Renal pelvis (tissue), 12 donors: ENCODE measurements at places on chromosomes 4 and X. TPM values are rescaled to one million over a fixed set of nuclear protein-coding genes. Genes with fewer than 3 reads are reported as not detected.
A peak's percentile ranks its signal among the peaks of the same experiment; 100 is the strongest.

DNA sequence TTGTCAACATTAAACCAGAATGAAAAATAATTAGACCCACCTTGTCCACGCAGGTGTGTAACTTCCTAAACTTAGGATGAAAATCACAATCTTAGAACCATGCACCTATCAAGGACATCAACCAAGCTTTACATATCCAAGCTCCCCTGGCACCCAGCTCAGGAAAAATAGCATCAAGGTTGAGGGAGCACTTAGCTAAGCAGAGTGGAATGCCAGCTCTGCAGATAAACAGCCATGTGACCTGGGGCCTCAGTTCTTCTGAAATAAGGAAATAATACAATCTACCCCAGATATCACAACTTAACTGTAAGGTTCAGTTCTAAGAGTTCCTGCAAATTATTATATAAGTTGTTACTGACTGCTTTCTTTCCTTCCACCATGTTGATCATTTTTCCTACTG, 64.7 kb downstream of the DHX15 start:
- DNase-seq: no peak

DNA sequence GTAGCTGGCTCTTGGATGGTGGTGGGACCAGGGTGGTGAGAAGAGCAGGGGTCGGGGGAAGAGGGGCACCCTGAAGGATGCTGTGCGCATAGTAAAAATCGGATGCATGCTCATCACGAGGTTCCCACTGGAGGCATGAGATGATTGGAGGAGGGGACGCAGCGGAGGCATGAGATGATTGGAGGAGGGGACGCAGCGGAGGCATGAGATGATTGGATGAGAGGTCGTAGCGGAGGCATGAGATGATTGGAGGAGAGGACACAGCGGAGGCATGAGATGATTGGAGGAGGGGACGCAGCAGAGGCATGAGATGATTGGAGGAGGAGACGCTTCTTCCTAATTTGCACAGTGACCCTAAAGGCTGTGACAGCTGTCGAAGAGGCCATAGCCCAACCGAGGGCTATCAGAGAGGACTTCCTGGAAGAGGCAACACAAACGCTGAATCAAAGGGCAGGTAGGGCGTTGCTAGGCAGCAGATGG, 106.7 kb downstream of the ADRA2C start:
- DNase-seq: no peak

DNA sequence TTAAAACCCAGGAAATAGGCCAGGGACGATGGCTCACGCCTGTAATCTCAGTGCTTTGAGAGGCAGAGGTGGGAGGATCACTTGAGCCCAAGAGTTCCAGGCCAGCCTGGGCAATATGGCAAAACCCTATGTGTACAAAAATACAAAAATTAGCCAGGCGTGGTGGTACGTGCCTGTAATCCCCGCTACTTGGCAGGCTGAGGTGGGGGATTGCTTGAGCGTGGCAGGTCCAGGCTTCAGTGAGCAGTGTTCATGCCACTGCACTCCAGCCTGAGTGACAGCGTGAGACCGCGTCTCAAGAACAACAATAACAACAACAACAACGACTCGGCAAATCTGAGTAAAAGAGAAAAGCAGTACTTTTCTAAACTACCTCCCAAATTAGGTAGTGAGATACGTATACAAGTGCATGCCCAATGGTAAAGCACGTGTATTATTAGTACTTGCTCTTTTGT, 13.0 kb upstream of the NDUFC1 start:
- DNase-seq: no peak

The GUCY1B1 gene
- 64.4 TPM for polyA plus RNA-seq

DNA sequence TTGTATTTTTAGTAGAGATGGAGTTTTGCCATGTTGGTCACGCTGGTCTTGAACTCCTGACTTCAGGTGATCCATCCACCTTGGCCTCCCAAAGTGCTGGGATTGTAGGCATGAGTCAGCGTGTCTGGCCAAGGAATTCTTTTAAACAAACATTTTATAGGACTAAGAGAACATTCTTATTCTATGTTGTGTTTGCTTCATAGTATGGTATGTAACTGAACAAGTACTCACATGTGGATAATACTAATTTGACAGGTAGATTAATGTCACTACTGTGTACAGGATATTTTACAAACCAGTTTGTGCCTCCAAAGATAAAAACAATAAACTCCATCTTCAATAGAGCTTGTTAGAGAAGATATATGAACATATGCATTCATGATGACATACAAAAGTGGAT, 1353.4 kb downstream of the PCDH7 start:
- no peak for DNase-seq

The TMA16 gene
- 30.2 TPM for polyA plus RNA-seq

DNA sequence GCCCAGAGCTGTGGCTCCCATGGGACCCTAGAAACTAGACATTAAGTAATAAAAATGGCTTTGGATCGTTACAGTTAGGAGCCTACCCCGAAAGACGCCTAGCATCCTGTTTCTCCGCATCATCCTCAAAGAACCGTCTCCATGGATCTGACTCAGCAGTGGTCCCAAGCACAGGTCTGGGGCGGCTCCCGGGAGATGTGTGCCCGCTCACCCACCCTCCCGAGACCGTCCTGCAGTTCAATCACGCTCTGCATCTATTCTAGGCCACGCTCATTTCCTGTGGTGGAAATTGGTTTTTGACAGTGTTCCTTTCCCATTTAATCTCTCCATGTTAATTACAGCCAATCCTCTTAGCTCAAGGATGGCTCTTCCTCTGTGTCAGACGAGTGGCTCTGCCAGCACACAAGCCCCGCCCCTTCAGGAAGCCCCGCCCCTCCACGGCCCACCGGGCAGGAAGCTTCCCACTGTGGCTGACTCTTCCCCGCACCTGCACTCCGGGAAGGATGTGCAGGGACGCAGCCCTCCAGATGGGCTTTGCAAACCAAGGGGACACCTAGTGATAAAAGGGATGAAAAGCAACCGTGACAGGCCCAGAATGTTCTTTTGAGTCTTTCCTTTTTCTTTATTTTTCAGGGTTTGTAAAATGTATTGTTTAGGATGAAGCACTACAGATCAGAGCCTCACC, 34.5 kb upstream of the HELT start:
- peak; percentile 61 for DNase-seq

The NEUROG2 gene
- polyA plus RNA-seq: not detected

The TCEAL5 gene
- 12.6 TPM for polyA plus RNA-seq

The MAGEA8 gene
- 0.19 TPM for polyA plus RNA-seq

- DNase-seq: no peak
Observed at GRCh38 chrX:125175991-125176584, 143.6 kb upstream of the TEX13C start.

The TASL gene
- polyA plus RNA-seq: 0.68 TPM

DNA sequence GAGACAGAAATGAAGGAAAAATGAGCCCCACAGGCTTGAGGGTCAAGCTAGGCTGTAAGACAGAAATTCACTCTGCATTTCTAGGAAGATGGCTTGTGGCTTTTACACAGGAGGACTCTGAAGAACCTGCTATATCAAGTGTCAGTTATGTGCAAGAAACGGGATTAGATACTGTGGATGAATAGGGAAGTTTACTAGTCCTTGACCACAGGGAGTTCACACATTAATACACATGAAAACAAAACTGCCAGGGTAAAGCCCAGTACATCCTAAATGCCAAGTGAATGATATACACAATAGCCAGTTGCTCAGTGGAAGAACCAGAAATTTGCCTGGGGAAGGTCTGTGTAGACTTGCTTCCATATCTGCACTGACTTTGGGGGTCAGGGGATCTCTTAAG, 53.5 kb downstream of the TMEM131L start:
- DNase-seq: no peak

DNA sequence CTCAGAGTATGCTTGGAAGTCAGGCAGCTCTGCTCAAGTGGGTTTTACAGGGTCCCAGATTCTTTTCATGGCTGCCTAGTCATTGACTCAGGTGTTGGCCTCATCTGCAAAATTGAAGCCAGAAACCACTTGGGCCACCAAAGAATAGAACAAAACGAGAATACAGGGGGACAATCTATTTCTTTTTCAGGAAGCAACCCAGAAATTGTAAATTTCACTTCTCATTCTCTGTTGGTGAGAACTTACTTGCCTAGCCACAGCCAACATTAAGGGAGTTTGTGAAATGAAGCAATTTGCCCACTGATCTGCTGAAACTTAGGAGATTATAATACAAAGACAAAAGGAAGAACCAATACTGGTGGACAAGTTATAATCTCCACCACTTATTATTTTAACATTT, 8.6 kb upstream of the TKTL2 start:
- no peak for DNase-seq

DNA sequence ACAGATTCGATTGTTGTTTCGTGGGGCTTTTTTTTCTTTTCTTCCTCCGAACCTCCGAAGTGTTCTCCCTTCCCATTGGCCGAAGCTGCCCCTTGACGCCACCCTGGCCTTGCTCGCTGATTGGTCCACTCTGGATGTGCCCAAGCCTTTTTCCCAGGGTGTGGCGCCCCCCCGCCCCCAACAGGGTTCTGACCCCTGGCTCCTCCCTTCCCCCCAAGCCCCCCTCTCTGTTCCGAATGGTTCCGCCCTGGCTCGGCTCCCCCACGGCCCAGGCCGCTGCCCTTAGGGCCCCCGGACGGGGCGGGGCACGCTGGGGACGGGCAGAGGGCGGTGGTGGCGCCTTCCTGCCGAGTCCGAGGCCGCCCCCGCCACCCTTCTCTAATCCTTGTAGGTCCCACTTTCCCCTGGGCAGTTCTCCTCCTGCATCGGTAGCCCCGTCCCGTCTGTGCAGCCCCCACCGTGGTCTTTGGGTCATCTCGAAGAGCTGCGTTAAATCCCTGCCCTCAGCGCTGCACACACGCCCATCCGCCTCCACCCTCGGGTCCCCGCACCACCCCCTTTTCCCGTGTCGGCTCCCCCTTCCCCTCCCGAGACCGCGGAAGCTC, 25.5 kb downstream of the UTP14A start:
- peak; percentile 85 for DNase-seq

The GRIA3 gene
- 2.2 TPM for polyA plus RNA-seq

- peak; percentile 89 for DNase-seq
Observed at GRCh38 chr4:74874753-74875367, 58.1 kb upstream of the PARM1 start.

DNA sequence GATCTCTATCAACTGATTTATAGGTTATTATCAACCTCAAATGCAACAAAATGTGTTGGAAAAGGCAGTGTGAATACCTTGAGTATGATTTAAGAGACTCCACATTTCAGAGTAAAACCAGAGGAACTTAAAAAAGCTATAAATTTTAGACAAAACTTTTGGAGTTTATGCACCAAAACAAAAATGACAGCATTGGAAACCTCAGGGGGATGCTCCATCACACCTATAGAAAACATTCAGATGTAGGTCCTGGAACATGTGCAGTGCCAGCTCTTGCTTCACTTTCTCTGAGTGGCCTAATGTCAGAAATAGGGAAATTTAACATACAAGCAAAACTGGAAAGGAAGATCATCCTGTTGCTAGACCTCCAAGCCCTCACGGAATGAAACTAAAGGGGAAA, 5.8 kb upstream of the VEGFC start:
- DNase-seq: no peak

The BEX1 gene
- 63.4 TPM for polyA plus RNA-seq

GRCh38 chrX:11597479-11597878, 68.2 kb downstream of the ARHGAP6 start:
- DNase-seq: no peak

The WNK3 gene
- 6.4 TPM for polyA plus RNA-seq

The CPLX1 gene
- polyA plus RNA-seq: 3.1 TPM

The INTU gene
- polyA plus RNA-seq: 23.0 TPM

The IQCM gene
- polyA plus RNA-seq: not detected

DNA sequence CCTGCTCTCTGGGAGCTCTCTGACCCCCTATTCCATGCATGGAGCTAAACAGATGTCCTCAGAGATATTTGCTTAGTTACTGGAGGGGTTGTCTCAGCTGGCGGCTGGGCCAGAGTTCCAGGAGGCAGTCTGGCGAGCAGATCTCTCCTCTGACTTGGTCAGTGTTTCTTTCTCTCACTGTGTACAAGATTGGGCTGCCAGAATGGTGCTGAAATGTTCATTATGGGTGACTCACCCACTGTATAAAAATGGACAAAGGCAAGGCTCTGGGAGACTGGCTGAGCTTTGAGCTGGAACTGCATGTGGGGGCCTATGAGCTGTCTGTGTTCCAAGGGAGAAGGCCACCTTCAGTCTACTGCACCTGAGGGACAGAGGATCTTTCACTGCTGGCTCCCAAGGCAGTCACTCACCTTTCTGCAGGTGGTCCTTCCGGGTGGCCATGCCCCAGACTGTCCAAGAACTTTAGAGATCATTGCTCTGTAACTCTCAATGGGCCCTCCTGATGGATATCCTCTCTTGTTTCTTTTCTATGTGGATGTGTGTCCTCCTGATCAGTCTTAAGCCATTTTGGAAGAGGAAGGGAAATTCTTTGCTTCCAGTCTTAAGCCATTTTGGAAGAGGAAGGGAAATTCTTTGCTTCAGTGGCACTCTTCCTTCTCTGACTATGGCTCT, 88.2 kb downstream of the CFAP299 start:
- no peak for DNase-seq

The FGFBP1 gene
- 0.06 TPM for polyA plus RNA-seq

DNA sequence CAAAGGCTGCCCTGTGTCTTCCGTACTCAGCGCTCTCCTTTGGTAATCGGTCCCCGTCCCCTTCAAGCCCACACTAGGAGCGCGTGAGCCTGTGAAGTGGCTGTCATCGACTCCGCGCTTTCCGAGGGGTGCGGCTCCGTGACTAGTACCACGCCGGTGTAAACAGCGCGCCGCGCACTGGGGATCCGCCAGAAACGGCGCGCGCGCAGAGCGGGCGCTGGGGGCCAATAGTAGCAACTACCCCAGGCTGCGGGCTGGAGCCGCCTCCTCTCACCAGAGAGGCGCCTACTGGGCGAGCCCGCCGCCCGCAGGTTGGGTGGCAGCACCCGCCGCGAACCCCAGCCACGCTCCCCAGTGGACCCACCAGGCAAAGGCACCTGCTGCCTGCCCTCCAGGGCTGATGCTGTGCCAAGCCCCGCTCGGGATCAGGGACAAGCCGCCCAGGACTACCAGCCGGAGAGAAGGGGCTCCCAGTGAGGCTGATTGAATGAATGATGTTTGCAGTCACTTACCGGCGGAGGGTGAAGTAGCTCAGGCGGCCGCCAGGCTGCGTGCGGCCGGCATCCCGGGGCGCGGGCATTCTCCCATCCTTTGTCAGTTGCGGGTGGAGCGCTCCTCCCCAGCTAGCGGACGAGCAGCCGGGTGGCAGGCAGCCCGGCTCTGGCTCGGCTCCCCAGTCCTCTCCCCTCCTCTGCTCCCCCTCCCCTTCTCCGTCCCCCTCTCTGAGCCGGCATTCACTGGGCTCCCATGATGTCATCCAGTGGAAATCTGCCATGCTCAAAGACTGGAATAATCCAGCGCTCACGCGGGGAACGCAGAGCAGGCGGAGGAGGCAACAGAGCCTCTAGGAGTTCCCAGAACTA, 370.3 kb upstream of the SMIM31 start:
- peak; percentile 43 for DNase-seq

The CLGN gene
- 4.1 TPM for polyA plus RNA-seq

GRCh38 chr4:149715822-149716585, 99.6 kb downstream of the IQCM start:
- DNase-seq: no peak

GRCh38 chr4:7087036-7087435, 19.2 kb upstream of the GRPEL1 start:
- DNase-seq: no peak

DNA sequence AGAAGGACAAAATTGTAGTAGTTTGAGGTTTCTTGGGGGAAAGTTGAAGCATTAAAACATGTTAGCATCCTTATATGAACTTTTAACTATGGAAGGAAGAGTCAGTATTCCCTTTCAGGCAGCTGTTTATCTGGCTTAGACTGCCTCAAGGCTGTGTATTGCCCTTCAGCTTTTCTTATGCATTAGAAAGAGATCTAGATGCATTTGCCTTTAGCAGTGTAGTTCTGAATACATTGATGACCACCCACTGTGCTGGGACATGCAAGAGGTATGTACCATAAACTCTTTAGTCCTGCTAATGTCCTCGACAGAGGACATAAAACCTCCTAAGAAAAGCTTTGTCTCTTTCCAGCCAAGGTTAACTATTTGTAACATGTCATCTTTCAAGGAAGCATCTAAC, 2.9 kb downstream of the FAM200B start:
- DNase-seq: no peak

The DMP1 gene
- 0.07 TPM for polyA plus RNA-seq
